KG1 (cell line): ENCODE measurements at places on chromosomes 1 and 21.
A peak's percentile ranks its signal among the peaks of the same experiment; 100 is the strongest.

- no peak for DNase-seq
Measured at GRCh38 chr21:44994047-44994694, 54.3 kb downstream of the SLX9 start.

- DNase-seq = peak; percentile 75
Measured at GRCh38 chr1:224333939-224334786, 4.2 kb upstream of the NVL start.

GRCh38 chr1:109877317-109877771 is 33.3 kb upstream of the CSF1 start:
- no peak for DNase-seq

GRCh38 chr1:17979815-17980214 is 127.8 kb upstream of the IGSF21 start:
- DNase-seq = no peak

- DNase-seq = no peak
Measured at GRCh38 chr1:3087049-3087448, 18.0 kb downstream of the PRDM16 start.

- no peak for DNase-seq
Measured at GRCh38 chr1:80047791-80048190, 1041.3 kb upstream of the ADGRL4 start.
